Ureter (tissue), 1 donor: ENCODE measurements at places on chromosomes 7 and 10. TPM values are rescaled to one million over a fixed set of nuclear protein-coding genes. Genes with fewer than 3 reads are reported as not detected.

Gene PRF1
- 4.1 TPM for total RNA-seq

- no peak for DNase-seq
Observed at GRCh38 chr10:5096108-5096507, 1.9 kb downstream of the AKR1C3 start.

Gene PDZD7
- 0.18 TPM for total RNA-seq

DNA sequence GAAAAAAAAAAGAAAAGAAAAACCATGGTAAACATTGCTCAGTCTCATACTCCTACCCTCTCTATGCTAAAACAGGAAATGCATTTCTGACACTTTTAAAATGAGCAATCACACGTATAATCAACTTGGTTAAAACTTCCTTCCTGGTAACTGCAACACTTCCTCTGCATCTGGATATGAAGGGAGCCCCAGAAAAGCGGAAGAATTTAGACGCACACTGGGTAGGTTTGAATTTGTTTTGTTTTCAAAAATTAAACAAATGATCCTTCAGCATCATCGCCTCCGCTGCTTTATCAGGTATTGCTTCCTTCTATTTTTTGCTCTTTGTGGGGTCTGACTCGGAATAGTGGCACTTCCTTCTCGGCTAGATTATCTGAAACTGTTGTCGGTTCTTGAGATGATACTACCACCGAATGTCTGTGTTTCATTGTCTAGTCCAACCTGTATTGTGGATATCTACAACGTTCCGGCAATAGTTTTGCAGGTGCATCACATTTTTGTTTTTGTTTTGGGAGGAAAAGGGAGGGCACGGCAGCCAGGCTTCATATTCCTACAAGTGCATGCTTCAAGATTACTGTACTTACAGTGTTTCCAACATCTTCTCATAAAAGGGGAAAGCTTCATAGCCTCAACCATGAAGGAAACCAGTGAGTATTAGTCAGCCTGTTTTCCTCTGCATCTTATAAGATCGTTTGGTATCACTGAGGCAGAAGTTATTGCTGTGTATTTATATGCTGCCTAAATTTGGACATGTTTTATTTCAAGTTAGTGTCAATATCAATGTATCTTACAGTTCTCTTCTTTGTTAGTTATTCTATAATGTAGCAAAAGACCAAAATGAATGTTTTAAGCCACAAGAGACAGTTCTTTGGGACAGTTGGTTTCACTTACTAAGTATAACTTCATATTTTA is at the start of gene PIK3CG:
PIK3CG (plus strand) TSS at position 153 of the 912 bp plus-strand sequence. CDS start 2,280 bp downstream, outside the sequence.
- no peak for DNase-seq

- no peak for DNase-seq
Observed at GRCh38 chr10:228366-228765, 93.1 kb downstream of the ZMYND11 start.

GRCh38 chr10:119817991-119818888 is 54.4 kb downstream of the MCMBP start:
- peak; percentile 74 for DNase-seq

DNA sequence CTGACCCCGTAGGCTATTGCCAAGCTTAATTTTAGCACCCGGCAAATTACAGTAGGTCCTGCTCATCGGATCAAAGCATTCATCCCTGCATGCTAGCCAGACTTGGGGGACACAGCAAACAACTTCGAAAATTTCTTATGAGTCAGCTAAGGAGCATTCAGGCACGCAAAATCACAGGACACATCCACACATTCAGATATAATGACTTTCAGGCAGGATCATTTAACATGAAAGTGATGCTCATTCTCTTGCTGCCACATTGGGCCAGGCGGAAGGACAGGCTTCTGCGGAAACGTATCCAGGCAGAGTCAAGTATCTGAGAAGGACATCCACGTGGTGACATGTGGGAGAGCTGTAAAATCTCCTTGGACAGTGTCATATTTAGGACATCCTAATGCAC is 474.0 kb upstream of the NRP1 start:
- no peak for DNase-seq

GRCh38 chr10:122265896-122266295 is 5.2 kb upstream of the BTBD16 start:
- DNase-seq, result no peak

DNA sequence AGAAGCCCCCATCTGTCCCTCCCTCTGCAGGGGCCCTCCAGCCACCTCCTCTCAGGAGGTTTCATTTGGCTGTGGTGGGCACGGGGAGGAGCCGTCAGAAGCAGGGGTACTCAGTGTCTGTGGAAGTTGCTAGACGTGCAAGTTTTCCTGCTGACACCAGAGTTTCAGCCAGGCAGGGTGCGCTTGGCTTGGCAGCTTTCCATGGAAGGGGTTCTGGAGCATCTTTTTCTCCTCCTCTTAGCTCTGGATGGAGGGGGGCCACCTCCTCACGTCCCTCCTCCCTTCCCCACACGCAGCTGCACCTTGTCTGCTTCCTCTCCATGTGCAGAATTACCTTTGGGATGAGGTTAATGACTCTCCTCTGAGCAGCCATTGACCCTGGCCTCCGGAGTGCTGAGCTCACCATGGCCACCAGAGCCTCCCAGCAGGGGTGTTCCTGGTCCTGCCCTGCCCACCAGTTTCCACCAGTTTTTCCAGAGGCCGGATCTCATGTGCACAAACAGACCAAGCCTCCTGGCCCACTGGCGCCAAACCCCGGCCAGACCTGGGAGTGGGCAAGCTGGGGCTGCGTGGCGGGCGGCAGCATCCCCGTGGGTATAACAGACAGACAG is 579.8 kb upstream of the FOXK1 start:
- DNase-seq, result peak; percentile 38

Gene SPDYE6
- total RNA-seq, result not detected

Gene ARL3
- 11.2 TPM for total RNA-seq

DNA sequence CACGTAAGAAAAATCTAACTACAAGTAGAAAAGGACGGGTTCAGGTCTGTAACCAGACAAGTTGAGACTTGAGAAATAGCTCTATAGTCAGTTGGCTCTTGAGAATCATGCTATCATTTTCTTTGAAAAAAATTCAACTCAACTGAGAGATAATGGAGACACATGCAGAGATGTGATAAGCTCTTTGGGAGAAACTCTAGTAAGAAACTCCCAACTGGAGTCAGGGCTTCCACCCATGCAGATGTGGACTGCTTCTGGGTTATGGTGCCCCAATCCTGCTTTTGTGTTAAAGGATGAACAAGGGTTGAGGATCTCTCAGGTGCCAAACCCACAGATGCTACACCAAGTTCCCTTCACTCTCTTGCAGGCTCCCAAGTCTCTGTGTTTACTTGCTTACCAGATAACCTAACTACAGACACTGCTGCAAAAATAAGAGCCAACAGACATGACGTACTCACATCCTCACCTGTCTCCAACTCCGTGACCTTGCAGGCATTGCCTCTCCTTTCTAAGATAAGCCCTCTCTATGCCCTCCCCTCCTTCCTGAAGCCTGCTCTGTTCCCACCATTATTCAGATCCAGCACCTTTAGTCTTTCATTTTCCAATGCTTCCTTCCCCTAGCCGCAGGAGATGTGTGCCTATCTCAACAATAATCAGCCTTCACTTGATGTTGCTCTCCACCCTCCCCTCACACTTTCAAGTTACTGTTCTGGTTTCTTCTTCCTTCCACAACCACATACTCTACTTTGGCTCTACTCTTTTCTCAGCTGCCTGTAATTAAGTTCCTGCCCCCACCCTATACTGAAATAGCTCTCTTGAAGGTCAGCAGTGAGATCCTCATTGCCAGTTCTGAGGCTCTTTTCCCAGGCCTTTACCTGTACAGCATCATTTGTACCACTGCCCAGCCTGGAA is 130.0 kb downstream of the ICA1 start:
- no peak for DNase-seq

GRCh38 chr10:75428434-75429158 is 2.8 kb upstream of the LRMDA start:
- no peak for DNase-seq

GRCh38 chr10:32000937-32001336 is 55.3 kb downstream of the KIF5B start:
- no peak for DNase-seq

Gene PKD1L1
- total RNA-seq, result 5.9 TPM

Gene UCN3
- total RNA-seq, result not detected

Gene SPDYE16
- 1.3 TPM for total RNA-seq

DNA sequence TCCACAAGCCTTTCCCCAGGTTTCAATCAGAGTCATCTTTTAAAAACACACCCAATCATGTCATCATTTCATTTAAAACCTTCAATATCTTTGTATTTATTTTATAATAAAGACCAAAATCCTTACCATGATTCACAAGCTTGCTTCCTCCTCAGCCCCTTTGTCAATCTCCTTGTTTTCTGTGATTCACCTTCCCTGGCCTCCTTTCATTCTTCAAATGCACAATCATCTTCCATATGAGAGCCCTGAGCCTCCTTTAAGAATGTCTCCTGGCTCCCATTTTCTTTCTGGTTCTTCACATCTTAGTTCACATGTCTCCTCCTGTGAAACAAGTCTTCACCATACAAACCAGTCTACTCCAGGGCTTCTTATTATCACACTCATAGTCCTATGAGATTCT is 904.0 kb downstream of the SORCS3 start:
- no peak for DNase-seq

Gene FZD1
- 20.7 TPM for total RNA-seq

DNA sequence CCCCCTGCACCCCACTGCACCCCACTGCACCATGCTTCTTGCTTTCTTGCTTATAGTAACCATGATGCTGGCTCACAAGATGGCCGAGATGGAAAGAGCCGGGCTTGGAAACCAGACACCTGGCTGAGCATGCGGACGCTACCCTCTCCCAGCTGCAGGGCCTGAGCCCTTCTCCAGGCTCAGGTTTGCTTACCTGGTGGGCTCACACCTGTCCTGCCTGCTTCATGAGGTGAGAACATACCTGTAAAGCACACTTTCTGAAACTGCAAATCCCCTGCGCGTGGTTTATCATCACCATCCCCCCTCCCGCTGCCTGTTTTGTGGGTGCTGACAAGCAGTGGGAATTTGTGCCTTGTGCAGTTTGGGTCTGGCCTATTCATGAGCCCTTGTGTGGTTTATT is 302.7 kb downstream of the GLRX3 start:
- no peak for DNase-seq

GRCh38 chr10:44930904-44931620 is 19.9 kb downstream of the TMEM72 start:
- peak; percentile 33 for DNase-seq

Gene SPDYE5
- 0.39 TPM for total RNA-seq

Gene PTN
- 8.3 TPM for total RNA-seq

- DNase-seq, result no peak
Observed at GRCh38 chr7:141697211-141697871, 4.6 kb downstream of the DENND11 start.

GRCh38 chr10:19979628-19980027 is 163.4 kb downstream of the PLXDC2 start:
- no peak for DNase-seq

Gene ASAH2
- total RNA-seq, result 11.3 TPM

- DNase-seq, result no peak
Observed at GRCh38 chr7:113684165-113684564, 234.6 kb downstream of the PPP1R3A start.

DNA sequence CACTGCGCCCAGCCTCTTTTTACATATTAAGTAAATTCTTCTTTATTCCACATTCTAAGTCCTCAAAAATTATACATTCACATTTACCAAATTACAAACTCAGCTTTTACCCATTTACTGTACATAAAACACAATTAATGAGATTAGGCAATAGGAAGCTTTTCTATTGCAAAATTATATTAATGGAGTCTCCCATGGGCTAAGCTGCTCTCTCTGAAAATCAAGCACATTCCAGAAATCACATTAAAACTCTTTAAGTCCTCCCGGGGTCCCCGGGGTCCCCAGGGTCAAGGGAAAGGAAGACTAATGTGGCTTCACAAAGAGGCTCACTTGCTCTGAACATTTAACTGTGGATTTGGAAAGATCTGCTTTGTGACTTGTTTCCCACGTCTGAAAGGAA is 127.4 kb upstream of the KMT2E start:
- no peak for DNase-seq

- DNase-seq, result no peak
Observed at GRCh38 chr7:76049295-76049694, 1.4 kb downstream of the MDH2 start.

- DNase-seq, result peak; percentile 44
Observed at GRCh38 chr7:128738570-128739047, 550 bp upstream of the CALU start.

DNA sequence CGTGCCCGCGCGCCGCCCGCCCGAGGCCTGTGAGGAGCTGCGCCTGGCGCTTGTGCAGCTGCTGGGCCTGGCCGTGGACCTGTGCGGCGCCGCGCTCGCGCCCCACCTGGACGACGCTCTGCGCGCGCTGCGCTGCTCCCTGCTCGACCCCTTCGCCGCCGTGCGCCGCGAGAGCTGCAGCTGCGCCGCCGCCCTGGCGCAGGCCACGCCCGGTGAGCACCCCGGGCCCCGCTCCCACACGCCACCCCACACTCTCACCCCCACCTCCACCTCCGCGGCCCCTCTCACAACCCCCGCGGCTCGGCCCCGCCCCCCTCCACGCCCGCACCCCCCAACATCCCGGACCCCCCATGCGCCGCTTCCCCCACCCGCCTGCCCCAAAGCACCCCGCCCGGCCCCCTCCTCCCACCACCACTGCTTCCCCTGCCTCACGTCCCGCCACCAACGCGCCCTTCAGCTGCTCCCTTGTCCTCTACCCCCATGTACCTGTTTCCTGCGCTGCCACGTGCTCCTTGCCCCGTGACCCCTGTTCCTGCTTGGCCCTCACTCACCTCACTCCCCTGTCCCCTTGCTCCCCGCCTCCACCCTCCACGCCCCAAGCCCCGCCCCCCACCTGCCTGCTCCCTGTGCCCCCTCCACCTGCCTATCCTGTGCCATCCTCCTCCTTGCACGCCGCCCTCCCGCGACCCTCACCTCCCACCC is at the start of gene PRKAR1B:
PRKAR1B (minus strand) TSS at position 178 of the 702 bp plus-strand sequence. CDS start 15,776 bp downstream, outside the sequence.
- DNase-seq, result no peak

- no peak for DNase-seq
Observed at GRCh38 chr7:68472688-68473087, 1125.6 kb upstream of the AUTS2 start.

Gene FAM241B
- 5.6 TPM for total RNA-seq
